Caudate nucleus (tissue), 63 donors: ENCODE measurements at places on chromosomes 12 and 14.

GRCh38 chr14:72040528-72040927, 108.3 kb downstream of the RGS6 start:
- no peak for DNase-seq

DNA sequence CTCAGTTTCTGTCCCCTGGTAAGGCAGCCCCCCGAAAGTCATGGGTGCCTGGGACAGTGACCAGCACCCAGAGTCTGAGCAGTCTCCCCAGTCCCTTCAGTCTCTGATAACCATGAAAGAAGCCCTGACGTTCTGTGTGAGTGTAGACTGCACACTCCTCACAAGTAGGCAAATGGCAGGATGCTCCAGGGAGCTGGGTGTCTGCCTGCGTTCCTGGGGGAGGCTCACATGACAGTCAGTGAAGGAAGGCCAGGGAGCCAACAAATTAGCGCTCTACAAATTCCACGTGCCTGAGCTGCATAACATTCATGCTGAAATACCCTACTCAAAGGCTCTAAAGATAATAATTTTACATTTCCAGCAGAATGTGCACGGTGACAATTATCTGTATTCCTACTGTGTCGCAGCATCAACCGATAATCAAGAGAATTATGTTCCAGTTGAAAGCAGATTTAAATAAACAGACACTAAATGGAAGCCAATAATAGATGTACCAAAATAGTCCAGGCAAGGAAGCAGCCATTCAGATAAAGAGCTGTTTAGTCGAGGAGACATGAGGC, 56.3 kb downstream of the ASCL1 start:
- no peak for DNase-seq

DNA sequence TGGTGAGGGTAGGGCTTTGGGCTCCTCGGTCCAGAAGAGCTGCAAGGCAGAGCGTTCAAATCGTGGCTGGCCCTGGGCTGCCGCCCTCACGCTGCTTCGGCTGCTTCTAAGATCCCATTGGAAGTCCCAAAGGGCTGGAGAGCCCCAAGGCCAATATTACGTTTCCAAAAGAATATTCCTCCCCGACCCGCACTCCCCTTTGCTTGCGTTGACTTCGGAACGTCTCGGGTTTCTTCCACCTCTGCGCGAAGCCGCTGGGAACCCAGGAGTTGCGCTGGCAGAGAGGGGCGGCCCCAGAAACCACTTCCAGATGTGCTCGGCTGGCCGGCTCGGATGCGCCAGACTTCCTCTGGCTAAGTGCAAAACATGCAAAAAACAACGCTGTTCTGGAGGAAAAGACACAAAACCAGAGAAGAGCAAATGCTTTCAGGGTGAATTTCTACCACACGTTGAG, at the start of gene GLT8D2:
Gene GLT8D2 (minus strand): TSS at position 285 of the 454 bp plus-strand sequence. CDS start 30,539 bp downstream, outside the sequence.
- DNase-seq: no peak

GRCh38 chr12:77995436-77996167, 164.9 kb downstream of the NAV3 start:
- no peak for DNase-seq

- no peak for DNase-seq
Observed at GRCh38 chr12:47868041-47868440, 36.8 kb downstream of the VDR start.

DNA sequence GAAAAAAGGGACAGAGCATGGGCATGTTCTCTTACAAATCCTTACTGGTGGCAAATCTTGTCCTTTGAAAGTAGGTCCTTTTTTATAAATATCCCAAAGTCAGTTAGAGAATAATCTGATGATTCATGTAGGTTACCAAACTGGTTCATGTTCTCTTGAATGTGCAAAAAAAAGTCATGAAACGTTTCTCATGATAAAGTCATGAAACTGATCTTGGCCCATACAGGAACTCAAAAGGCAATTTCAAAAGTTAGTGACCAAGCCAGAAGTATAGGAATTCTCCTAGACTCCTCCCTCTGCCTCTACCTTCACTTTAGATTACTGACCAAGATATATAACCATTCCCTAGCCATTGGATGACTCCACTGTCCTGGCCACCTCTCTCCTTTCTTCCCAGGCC, 27.3 kb upstream of the SPTSSA start:
- no peak for DNase-seq

DNA sequence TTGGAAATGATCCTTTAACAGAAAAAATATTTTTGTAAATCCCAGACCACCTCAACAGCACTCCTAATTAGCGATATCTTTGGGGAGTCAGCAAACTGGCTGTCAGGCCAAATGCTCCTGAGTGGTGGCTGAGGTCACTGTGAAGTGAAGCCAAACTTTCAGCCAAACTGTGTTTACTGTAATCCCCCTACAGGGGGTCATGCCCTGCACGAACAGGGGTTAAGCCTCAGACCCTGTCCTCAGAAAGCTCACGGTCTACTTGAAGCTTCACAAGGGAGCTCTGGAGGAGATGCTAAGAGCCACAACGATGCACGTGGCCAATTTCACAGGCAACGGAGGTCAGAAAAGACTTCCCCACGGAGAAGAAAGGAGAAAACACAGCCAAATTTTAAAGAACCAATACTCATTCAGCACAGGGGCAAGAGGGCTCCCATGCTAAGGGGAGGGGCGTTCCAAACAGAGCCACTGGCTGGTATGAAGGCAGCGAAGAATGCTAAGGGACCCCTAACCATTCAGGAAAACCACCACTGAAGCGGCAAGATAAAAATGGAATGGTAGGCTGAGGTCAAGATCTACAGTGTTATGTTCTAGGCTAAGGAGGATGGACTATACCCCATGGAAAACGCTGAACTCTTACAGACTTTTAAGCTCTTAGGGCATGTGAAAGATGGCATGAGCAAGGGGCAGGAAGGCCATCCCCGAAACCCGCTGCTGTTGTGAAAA, 105.4 kb downstream of the ITPR2 start:
- DNase-seq: no peak

DNA sequence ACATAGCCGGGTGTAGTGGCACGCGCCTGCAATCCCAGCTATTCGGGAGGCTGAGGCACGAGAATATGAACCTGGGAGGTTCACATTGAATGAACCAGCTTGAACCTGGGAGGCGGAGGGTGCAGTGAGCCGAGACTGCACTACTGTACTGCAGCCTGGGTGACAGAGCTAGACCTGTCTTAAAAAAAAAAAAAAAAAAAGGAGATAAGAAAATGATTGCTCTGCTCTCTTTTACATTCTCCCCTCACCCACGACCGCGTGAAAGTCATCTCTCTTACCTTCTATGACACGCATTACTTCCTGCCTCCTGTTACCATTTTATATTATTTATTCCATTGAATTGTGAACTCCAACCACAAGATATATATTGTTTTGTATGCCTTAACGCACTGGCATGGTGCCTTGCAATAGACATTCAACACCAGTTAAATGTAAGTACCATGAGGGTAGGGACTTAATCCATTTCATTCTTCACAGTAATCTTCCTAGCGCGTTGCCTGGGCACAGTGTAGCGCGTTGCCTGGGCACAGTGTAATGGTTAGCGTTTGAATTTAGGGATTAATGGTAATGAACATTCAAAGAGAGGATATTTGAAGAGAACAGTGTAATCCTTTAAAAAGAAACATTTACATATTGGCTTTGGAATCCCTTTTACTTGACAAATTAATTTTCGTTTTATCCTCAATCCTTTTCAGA, 2.7 kb downstream of the RAP1B start:
- DNase-seq: no peak

- no peak for DNase-seq
Observed at GRCh38 chr12:72286526-72286925, 14.4 kb downstream of the TRHDE start.

- no peak for DNase-seq
Observed at GRCh38 chr12:56487448-56488040, 417 bp downstream of the GLS2 start.

- no peak for DNase-seq
Observed at GRCh38 chr14:79608446-79608845, 602.9 kb downstream of the DIO2 start.

DNA sequence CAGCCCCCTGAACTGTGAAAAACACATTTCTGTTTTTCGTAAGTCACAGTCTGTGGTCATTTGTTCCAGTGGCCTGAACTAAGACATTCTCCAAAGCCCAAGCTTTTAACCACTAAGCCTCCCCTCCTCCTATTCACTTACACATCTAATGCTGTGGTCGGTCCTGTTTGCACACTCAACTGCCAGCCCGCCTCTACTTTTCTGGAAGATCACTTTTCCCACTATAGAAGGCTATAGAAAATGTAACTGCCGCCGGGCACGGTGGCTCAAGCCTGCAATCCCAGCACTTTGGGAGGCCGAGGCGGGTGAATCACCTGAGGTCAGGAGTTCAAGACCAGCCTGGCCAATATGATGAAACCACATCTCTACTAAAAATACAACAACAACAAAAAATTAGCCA, 524.7 kb upstream of the TMEM132C start:
- DNase-seq: no peak

DNA sequence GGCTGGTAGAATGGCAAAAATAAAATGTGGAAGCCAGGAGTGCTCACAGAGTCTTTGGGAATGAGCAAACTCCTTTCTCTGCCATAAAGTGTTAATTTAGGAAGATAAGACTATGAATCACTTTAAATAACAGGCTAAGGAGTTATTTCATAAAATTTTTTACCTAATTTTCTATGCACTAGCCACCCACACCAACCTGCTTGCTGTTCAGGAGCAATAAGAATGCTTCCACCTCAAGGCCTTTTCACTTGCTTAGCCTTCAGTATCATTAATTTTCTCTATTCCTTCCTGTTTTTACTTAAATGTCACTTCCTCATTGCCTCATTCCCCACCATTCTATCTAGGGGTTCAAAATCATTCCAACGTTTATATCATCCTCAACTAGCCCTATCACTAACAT, 326.8 kb downstream of the CCER1 start:
- DNase-seq: no peak

DNA sequence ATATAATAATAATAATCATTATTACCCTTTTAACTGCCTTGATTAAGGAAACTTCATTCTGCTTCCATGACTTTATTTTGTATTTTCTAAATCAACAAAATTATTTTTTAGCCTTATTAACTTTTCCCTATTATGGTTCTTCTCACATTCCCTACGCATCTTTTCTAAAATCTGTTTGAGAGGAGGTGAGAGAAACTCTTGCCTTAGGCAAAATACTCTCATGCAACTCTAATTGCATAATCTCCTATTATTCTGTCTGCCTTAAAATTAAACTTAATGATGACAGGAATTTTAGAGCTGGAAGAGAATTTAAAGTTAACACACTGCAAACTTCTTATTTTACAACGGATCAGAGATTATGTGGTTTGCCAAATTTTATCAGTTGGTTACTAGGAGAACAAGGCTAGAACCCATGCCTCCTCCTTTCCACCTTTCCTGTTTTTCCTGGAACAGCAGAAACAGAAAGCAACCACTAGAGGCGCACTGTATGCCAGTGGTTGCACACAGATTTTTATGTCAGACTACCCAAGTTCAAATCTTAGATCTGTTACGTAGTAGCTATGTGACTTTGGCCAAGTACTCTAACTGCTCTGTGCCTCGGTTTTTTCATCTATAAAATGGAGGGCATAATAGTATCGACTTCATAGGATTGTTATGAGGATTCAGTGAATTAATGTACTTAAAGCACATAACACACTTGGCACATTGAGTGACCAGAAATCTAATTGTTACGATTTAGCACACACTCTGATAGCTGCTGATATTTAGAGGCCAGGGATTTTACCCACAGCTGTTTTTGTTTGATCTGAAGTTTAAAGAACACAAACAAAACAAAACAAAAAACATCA, 4.3 kb upstream of the BRMS1L start:
- DNase-seq: no peak

DNA sequence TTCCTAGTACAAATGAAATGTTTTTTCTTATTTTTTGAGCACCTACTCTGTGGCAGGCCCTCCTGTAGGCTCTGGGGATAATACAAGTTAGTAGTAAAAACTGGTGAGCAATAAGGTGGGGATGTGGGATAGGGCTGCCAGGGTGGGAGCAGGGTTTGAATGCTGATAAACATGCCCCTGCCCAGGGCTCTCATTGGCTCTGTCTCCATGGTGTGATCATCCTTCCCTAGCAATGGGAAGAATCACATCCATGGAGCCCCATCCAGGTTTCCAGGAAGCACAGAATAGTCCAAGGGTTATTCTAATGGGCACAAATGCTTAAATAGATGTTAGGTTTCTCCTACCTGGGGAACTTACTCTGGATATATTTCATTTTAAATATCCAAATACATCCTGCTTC, 45.5 kb downstream of the GIT2 start:
- DNase-seq: no peak

DNA sequence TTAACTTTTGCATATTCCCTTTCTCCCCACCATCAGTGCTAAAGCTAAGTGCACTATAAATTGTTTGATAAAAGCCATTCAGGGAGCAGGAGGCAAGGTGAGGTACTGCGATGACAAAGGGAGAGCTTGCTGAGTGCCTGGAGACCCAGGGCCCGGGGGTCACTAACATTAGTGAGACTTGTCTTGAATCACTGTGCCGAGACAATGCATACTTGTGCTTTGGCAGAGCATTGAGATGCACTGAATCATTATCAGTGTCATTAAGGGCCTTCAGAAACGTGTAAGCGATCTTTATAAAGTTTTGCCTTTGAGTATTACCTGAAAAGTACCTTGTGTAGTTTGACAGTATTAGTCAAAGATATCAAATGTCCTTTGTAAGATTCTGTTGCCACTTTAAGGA, 447.5 kb downstream of the PCNX1 start:
- no peak for DNase-seq

- DNase-seq: no peak
Observed at GRCh38 chr12:65940744-65941143, 116.5 kb downstream of the HMGA2 start.

GRCh38 chr14:54453252-54453651, 12.1 kb upstream of the CNIH1 start:
- DNase-seq: no peak

- DNase-seq: no peak
Observed at GRCh38 chr14:56036353-56036752, 81.9 kb upstream of the PELI2 start.

DNA sequence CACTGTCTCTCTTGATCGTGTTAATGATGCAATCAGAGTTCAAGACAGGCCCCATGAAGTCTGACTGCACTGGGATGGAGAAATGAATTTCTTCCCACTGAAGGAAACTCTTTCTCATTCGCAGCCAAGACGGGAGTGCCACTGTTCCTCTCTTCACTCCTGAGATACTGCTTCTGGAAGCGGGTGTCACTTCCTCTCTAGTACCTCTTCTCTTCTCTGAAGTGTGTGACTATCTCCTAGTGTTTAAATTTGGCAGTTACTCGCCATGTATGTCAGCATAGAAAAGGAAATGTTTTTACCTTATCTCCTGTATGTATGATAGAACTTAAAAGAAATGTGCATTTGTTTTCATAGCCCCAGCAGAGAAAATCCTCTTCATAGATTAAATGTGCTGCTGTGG, 215.2 kb downstream of the ANO6 start:
- no peak for DNase-seq

- no peak for DNase-seq
Observed at GRCh38 chr12:131117438-131118245, 163.9 kb downstream of the ADGRD1 start.

DNA sequence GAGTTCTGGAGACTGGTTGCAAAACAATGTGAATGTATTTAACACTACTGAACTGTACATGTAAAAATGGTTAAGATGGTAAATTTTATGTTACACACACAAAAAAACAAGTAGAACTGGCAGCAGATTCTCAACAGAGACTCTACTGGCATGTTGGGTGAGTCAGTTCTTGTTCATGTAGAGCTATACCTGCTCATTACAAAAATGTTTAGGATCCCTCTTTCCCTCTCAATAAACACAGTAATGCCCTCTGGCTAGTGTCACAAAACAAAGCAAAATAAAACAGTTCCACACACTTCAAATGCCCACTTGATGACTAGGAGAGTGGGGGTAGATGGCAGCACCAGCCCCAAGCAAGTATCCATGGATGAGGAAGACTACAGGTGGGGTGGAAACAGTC, 13.7 kb upstream of the ZNF740 start:
- DNase-seq: no peak

- DNase-seq: no peak
Observed at GRCh38 chr14:39138440-39138839, 24.3 kb downstream of the GEMIN2 start.
